ENCODE measurements at places on chromosomes 6 and 20. TPM values are rescaled to one million over a fixed set of nuclear protein-coding genes. Genes with fewer than 3 reads are reported as not detected.

TEAD3 gene
- total RNA-seq: 0.61 TPM

SLC24A3 gene
- total RNA-seq: not detected

SLC35D3 gene
- under 0.01 TPM for total RNA-seq

QKI gene
- 156 TPM for total RNA-seq

SLC22A3 gene
- total RNA-seq: 0.32 TPM

GPX5 gene
- not detected for total RNA-seq

DHX35 gene
- total RNA-seq: 10.4 TPM

ENPP5 gene
- not detected for total RNA-seq

MDFI gene
- total RNA-seq: 42.7 TPM

ZFP64 gene
- total RNA-seq: 42.4 TPM

CD93 gene
- total RNA-seq: 533 TPM

ZFP57 gene
- not detected for total RNA-seq
